Activated T-helper 17 cell treated with anti-CD3 and anti-CD28 coated beads, Interleukin-2, amount 50 U/mL, for 72 hours (primary cell): ENCODE measurements at places on chromosomes 16 and 17.

GRCh38 chr16:52573365-52574299 is 26.7 kb upstream of the TOX3 start:
- no peak for ATAC-seq

GRCh38 chr17:19991252-19991885 is 13.7 kb upstream of the AKAP10 start:
- no peak for ATAC-seq

GRCh38 chr16:24745791-24746190 is 16.3 kb downstream of the TNRC6A start:
- no peak for ATAC-seq

- no peak for ATAC-seq
Measured at GRCh38 chr17:21172846-21173245, 41.1 kb downstream of the TMEM11 start.

DNA sequence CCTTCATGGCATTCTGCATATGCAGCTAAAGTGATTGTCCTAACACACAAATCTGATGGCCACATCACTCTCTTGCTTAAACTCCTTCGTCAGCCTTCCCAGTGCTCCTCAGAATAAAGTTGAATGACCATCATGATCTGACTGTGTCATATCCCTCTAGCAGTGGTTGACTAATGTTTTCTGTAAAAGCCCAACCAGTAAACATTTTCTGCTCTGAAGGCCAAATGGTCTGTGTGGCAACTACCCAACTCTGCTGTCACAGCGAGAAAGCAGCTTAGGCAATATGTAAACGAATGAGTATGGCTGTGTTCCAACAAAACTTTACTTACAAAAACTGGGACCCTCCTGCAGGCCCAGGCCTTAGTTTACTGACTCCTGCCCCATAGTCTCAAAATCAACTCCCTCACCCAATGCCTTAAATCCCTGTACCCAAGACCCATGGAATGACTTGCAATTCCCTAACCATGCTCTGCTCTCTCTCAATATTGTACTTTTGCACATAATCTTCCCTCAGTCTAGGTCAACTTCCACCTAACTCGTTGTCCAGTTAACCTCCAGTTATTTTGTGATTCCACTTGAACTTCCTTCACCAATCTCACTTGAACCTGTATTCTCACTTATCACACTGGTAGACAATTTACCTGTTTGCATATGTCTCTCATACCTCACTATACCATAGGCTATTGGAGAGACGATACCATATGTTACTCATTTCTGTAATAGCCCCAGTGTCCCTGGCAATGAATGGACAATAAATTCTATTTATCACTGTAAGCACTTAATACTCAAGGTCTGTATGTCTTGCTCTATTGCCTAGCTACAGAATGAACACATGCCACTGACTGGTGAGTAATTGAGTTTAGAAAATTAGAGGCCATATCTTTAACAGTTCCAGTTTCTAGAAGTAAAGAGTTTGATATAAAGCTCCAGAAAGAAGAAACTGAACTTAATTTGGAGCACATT is 29.1 kb downstream of the TMEM100 start:
- ATAC-seq, result no peak

DNA sequence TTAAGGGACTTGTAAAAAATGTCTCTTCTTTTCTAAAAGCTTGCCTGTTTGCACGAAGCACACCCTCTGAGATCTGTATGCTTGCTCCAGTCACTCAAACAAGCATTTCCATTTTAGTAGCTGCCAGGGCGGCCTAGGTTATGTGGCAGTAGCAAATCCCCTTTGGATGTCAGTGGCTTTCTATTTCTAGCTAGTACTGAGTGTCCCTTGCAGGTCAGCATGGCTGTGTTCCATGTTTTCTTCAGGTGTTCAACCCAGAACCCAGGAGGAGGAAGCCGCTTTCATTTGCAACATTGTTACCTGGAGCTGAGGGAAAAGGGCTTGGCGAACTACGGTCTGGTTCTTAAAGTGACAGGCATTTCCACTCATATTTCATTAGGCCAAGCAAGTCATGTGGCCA is 36.4 kb downstream of the FOXL1 start:
- ATAC-seq, result no peak

DNA sequence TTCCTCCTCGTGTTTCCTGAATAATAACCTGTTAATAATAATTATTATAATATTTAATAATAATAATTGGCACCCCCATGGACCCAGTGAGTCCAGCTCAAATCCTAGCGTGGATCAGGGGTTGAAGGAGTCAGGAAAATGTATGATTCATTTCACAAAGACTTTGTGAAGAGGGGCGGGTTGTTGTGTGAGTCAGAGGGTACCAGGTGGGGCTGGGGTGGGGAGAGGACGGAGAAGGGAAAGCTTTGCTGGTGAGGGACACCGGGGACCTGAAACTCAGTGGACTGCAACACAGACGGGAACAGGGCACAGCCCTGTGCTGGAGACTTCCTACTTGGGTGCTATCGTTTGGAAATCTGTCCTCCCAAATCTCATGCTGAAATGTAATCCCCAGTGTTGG is 3.1 kb upstream of the ADORA2B start:
- no peak for ATAC-seq

- ATAC-seq, result no peak
Measured at GRCh38 chr17:80644536-80644935, 99.9 kb downstream of the RPTOR start.

DNA sequence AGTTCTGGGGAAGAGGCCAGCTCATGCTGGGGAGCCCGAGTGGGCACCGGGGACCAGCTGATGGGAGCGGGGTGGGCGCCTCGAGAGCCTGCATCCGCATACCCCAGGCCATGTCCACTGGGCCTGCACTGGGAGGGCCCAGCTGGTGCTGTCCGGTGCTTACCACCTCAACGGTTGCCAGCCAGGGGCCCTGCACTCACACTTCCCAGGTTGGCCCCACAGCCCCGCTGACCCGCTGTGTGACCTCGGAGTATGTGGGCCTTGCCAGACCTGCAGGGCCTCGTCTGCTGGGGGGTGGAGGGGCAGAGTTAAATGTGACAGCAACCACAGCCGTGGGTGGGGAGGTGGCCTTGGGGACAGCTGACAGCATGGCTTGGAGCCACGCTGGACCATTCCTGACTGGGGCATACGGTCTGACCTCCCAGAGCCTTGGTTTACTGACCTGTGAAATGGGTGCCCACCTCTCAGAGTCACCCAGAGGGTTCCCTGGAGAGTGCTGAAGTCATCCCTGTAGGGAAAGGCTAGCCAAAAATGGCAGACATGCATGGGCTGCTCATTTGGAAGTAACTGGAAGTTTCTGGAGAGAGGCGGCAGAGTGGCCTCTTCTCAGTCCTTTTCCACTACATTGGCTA is 5.4 kb upstream of the GAA start:
- ATAC-seq, result no peak

DNA sequence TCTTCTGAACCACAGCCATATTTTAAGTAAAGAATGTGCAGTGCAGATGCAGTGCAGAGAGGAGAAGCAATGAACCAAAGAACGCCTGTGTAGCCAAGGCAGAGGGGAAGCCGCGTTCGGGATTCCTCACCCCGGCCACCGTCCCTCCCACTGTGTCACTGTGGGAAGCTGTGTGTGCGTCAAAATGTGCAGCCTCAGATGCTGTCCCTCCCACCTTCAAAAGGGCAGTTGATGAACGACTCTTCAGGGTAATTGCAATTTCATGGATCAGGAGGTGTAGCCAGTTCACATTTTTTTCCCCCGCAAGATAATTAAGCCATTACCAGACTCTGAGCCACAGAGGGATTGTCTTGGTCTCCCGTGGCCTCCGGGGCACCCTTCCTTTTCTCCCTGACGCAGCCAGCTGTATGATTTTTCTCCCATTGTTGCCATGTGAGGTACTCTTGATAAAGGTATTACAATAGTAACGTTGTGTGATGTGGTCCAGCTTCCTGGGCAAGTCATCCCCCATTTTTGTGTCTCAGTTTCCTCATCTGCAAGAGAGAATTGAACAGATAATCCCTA is 190.0 kb downstream of the FOXL1 start:
- no peak for ATAC-seq

DNA sequence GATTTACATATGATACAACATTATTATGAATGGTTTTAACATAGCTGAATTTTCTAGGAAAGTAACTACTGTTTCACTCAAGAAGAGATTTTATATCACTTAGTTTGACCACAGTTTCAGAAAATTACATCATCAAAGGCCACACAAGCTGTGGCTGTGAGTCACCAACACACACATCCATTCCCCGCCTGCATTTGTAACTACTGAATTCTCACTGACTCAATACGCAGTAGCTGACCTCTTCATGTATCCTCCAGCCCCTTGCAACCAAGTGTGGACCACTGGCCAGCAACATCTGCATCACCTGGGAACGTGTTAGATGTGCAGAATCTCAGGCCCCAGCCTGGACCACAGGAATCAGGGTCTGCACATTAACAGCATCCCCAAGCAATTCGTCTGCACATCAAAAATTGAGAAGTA is 197.6 kb downstream of the XYLT1 start:
- peak; percentile 94 for ATAC-seq

DNA sequence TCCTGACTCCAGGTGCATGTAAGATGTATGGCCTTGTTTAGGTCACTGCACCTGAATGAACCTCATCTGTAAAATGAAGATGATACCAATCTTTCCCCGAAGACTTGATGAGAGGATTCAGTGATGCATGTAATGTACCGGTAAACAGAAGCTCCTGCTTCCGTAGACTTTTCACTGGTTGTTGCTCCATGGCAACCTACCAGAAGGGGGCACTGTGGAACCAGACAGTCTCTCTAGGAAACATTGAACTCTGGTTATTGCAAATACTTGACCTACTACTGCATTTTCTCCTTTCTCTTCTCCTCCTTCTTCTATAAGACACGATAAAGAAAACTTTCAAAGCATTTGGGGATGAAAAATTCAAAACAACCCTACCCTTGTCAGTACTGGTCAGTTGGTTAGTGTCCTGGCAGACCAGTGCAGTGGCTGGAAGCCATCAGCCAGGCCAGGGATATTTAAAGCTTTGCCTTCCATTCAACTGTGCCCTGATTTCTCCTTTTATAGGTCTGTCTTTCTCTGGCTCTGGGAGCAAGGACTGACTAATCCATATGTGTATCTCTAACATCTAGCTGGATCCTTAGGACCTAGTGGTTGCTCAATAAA is 667.4 kb upstream of the SALL1 start:
- no peak for ATAC-seq

DNA sequence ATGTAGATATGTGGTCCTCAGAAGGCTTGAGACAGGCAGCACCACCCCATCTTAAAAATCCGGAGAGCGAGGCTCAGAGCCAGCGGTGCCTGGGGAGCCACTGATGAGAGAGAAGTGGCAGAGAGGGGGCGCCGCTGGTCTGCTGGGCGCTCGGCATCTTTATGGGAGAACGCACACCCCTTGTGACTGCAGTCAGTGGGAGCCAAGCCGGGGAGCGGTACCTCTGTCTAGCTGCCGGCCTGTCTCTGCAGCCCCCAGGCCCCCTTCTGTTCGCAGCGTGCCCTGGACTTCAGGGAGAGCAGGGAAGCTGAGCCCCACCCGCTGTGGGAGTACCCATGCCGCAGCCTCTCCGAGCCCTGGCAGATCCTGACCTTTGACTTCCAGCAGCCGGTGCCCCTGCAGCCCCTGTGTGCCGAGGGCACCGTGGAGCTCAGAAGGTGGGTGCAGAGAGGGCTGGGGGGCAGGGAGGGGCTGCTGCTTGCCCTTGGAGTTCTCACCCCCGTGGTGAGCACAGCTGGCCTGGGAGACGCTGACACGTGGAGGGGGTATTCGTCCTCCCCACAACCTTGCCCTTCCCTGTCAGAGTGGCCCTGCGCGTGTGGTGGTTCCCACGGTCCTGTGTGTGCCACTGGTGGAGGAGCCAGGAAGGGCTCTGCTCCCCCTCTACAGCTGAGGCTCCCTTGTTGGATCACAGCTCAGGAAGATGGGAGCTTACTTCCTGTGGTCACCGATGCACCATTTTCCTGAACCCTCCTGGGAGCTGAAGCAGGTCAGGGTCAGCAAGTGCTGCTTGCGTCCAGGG is 44.8 kb downstream of the PRMT7 start:
- no peak for ATAC-seq

GRCh38 chr16:20053336-20053735 is 20.4 kb downstream of the GPR139 start:
- ATAC-seq, result no peak

GRCh38 chr17:17042851-17043460 is 699 bp downstream of the MPRIP start:
- peak; percentile 8 for ATAC-seq

GRCh38 chr16:72836181-72836580 is 211.7 kb downstream of the ZFHX3 start:
- no peak for ATAC-seq

GRCh38 chr17:12509801-12510200 is 155.9 kb upstream of the MYOCD start:
- ATAC-seq, result no peak

DNA sequence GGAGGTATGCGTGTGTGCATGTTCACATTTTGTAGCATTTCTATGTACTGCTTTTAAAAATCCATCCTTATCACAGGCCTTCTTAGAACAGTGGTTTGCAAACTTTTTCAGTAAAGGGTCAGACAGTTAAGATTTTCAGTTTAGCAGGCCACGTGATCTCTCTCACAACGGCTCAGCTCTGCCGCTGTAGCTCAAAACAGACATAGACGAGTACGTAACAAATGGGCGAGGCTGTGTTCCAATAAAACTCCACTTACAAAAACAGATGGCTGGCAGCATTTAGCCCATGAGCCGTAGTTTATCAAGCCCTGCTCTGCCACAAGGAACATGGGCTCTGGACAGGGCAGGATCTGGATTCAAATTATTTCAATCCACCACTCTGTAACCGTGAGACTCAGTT is 141.8 kb downstream of the XYLT1 start:
- no peak for ATAC-seq

DNA sequence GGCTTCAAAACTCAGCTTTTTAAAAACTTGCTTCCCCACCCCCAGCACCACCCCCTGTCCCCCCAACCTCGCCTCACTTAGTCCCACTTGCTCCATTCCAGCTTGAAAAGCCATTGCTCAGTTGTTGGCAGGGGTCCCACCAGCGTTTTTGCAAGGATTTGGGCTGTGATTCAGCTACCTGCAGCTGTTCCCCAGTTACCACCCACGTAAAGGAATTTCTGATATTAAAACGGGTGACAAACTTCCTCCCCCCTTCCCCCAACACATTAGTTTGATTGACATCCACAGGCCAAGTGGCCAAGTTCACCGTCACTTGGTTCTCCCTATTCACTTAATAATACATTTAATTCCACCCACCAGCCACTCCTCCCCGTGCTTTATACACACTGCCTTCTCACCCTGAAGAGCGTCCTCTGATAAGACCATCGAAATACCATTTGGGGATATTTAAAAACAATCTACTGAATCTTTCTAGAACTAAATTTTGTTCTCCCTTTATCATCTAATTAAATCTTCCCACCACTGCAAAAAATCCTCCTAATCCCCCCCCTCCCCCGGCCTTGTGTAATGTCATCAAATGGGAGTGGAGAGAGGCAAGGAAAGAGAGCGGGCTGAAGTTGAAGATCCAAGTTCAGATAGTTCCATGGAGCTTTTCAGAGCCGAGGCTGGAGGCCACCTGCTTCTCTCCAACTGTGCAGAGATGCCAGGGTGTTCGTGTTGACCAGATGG is 55.1 kb downstream of the SOX9 start:
- no peak for ATAC-seq

- ATAC-seq, result no peak
Measured at GRCh38 chr17:76538941-76539570, 788 bp upstream of the PRCD start.

- no peak for ATAC-seq
Measured at GRCh38 chr16:1731603-1732002, 25.6 kb downstream of the MAPK8IP3 start.
